Right atrium auricular region (tissue), 2 donors: ENCODE measurements at places on chromosomes 16 and 17.

DNA sequence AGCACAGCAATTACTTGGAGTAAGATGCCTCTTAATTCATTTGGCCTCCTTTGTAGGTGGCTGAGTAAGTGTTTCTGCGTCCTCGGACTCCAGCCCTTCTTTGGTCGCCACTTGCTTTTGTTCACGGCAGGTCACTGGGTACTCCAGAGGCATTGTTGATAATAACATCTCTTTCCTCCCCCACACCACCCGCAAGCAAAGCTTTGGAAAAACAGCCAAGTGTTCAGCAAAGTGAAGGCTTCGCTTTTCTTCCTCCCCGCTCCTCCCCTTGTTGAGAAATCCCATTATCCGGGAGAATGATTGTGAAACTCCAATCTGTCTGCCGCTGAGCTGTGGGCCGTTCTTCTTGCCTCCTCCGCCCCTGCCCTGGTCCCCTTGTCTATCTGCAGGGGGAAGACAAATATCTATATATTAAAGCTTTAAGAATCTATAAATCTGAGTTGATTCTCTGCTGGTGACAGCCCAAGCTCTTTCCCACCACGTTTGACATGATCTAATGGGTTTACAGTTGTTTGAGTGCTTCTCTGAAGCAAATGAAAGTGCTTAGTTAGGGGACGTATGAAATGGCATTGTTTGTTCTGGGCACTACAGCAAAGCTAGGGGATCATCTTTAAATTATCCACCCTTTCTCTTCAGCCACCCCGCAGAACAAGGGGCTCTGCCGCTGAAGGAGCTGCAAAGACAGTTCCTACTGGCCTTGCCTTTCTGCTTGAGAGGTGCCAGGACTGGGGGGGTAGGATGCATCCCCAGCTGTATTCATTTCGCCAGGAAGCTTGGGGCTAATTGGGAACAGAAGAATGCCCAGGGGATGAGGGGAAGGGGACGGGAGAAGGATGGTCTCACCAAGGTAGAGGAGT lies 167.1 kb downstream of the CCDC182 start:
- no peaks in the 10 kb centered on the region for H3K36me3 ChIP-seq
- peaks cover 32% of the 10 kb centered on the region for H3K4me1 ChIP-seq
- peak overlapping the region; percentile 28 for H3K4me3 ChIP-seq
- H3K27ac ChIP-seq = peak overlapping the region; percentile 69

- no peak overlapping the region for H3K4me3 ChIP-seq
- no peak overlapping the region for H3K27ac ChIP-seq
- H3K36me3 ChIP-seq = no peaks in the 10 kb centered on the region
- no peaks in the 10 kb centered on the region for H3K4me1 ChIP-seq
- no peaks in the 10 kb centered on the region for H3K27me3 ChIP-seq
Measured at GRCh38 chr17:77512062-77512946, 371.5 kb downstream of the SEC14L1 start.

DNA sequence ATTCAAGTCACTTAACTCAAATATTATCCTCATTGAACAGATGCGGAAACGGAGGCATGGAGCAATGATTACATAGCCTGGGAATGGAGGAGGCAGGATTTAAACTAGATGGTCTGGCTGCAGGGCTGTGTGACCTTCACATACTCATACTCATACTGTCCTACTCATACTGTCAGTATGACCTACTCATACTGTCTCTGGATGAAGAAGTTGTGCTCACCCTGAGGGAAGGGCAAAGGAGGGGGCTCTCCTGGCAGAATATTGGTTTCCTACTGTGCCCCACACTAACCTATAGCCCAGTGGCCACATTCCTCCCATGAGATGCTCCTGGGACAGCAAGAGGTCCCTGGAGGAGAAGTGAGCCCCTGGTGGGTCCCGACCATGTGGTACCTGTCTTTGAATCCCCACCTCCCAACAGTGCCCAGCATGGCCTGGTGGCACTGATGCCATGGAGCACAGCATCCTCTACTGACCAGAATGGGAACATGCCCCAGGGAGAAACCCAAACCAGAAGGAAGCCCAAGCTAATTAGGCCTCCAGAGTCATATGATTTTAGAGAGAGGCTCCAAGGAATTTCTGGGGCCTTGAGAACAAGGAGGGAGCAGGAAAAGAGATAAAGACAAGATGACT lies 197.3 kb upstream of the SDK2 start:
- no peak overlapping the region for H3K27ac ChIP-seq
- H3K4me3 ChIP-seq = no peak overlapping the region
- DNase-seq = no peak
- no peaks in the 10 kb centered on the region for H3K27me3 ChIP-seq

- no peak for DNase-seq
- H3K4me3 ChIP-seq = no peak overlapping the region
- H3K27ac ChIP-seq = no peak overlapping the region
Measured at GRCh38 chr17:7224661-7225111, 4.9 kb downstream of the ACADVL start.
